Memory B cell (primary cell): ENCODE measurements at places on chromosomes 7 and 10.

GRCh38 chr10:44911081-44911540 lies at the start of gene TMEM72:
TMEM72 (plus strand) TSS chr10:44911337; CDS start chr10:44911513, 176 bp downstream.
- no peak within 1 kb of the TSS for H3K4me3 ChIP-seq
- no peak for DNase-seq
- H3K27me3 ChIP-seq, result peaks cover 11% of the 10 kb centered on the region
- no peak within 1 kb of the TSS for H3K27ac ChIP-seq
- peaks cover 7% of the 10 kb centered on the region for H3K4me1 ChIP-seq
- no peaks in the 10 kb centered on the region for H3K36me3 ChIP-seq

GRCh38 chr7:114021135-114021534 lies 102.3 kb upstream of the PPP1R3A start:
- H3K27ac ChIP-seq, result no peak overlapping the region
- DNase-seq, result no peak
- no peaks in the 10 kb centered on the region for H3K36me3 ChIP-seq
- H3K4me1 ChIP-seq, result no peaks in the 10 kb centered on the region
- no peak overlapping the region for H3K4me3 ChIP-seq

- no peak overlapping the region for H3K27ac ChIP-seq
- H3K4me3 ChIP-seq, result no peak overlapping the region
- H3K36me3 ChIP-seq, result peaks cover 2% of the 10 kb centered on the region
- peaks cover 7% of the 10 kb centered on the region for H3K4me1 ChIP-seq
Measured at GRCh38 chr7:116521046-116521664, 3.7 kb upstream of the CAV1 start.

DNA sequence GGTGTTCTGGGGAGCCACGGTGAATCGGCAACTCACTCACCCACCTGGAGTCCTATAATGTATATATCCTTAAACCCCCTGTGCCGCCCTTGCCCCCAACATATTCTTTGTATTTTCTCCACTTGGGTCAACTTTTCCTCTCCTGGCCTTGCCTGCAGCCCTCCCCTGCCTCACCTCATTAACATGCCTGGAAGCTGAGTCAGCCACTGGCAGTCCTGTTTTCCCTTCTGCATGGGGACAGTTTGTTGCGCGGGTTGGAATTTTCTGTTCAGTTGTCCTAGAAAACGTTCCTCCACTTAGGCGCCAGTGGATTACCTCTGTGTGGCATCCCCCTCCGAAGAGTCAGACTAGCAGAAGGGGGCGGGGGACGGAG lies 97.4 kb downstream of the C10orf105 start:
- no peaks in the 10 kb centered on the region for H3K36me3 ChIP-seq
- H3K4me3 ChIP-seq, result no peak overlapping the region
- peaks cover 7% of the 10 kb centered on the region for H3K4me1 ChIP-seq
- H3K27me3 ChIP-seq, result peaks cover 8% of the 10 kb centered on the region
- no peak overlapping the region for H3K27ac ChIP-seq
- no peak for DNase-seq

GRCh38 chr7:47039089-47039648 lies 542.7 kb downstream of the TNS3 start:
- peaks cover 6% of the 10 kb centered on the region for H3K27me3 ChIP-seq
- H3K36me3 ChIP-seq, result no peaks in the 10 kb centered on the region
- no peak overlapping the region for H3K4me3 ChIP-seq
- no peak overlapping the region for H3K27ac ChIP-seq
- DNase-seq, result no peak

GRCh38 chr10:127797339-127797738 lies 60.4 kb downstream of the FOXI2 start:
- H3K4me3 ChIP-seq, result no peak overlapping the region
- H3K27me3 ChIP-seq, result peaks cover 8% of the 10 kb centered on the region
- no peak for DNase-seq
- H3K36me3 ChIP-seq, result no peaks in the 10 kb centered on the region
- no peak overlapping the region for H3K27ac ChIP-seq

GRCh38 chr7:40923626-40924025 lies 779.3 kb downstream of the INHBA start:
- no peaks in the 10 kb centered on the region for H3K36me3 ChIP-seq
- no peak overlapping the region for H3K4me3 ChIP-seq
- no peaks in the 10 kb centered on the region for H3K4me1 ChIP-seq
- H3K27ac ChIP-seq, result no peak overlapping the region

DNA sequence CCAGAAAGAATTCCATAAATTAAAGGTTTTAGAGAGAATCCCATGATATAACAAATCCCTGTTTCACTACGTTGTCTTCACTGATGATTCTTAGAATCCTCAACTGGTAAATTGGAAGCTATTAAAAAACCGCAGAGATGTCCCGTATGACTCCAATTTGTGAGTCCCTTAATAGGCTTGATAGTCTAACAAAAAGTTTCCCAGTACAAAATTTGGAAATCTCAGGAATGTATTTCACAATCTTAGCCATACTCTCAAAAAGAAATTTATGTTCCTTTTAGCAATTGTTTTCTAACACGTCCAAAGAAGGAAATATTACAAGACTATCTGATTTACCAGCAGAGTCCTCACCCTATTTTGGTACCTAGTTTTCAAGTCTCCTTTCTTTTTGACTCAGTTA lies 2.5 kb downstream of the TES start:
- H3K4me3 ChIP-seq, result peak overlapping the region; percentile 95
- H3K36me3 ChIP-seq, result peaks cover 9% of the 10 kb centered on the region
- peak overlapping the region; percentile 92 for H3K27ac ChIP-seq
- no peak for DNase-seq
- peaks cover 28% of the 10 kb centered on the region for H3K4me1 ChIP-seq
- H3K27me3 ChIP-seq, result no peaks in the 10 kb centered on the region

DNA sequence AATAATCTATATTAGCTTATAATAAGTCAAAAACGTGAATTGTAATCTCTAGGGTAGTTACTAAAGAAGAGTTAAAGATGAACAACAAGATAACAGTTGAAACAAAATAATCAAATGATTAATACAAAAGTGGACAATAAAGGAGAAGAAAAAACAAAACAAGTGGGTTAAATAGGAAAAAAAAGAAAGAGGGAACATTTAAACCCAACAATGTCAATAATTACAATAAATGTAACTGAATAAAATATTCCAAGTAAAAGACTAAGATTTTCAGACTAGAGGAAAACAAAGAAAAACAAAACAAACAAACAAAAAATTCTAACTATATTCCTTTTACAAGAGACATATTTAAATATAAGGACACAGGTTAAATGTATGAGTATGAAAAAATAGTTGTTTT lies 38.0 kb upstream of the ZEB1 start:
- DNase-seq, result no peak
- no peak overlapping the region for H3K27ac ChIP-seq
- no peak overlapping the region for H3K4me3 ChIP-seq
- H3K36me3 ChIP-seq, result peaks cover 6% of the 10 kb centered on the region
- no peaks in the 10 kb centered on the region for H3K27me3 ChIP-seq

GRCh38 chr10:71726580-71727104 lies 7.1 kb upstream of the C10orf105 start:
- H3K27ac ChIP-seq, result peak overlapping the region; percentile 88
- H3K4me1 ChIP-seq, result peaks cover 45% of the 10 kb centered on the region
- DNase-seq, result no peak
- H3K27me3 ChIP-seq, result no peaks in the 10 kb centered on the region
- peak overlapping the region; percentile 72 for H3K4me3 ChIP-seq

DNA sequence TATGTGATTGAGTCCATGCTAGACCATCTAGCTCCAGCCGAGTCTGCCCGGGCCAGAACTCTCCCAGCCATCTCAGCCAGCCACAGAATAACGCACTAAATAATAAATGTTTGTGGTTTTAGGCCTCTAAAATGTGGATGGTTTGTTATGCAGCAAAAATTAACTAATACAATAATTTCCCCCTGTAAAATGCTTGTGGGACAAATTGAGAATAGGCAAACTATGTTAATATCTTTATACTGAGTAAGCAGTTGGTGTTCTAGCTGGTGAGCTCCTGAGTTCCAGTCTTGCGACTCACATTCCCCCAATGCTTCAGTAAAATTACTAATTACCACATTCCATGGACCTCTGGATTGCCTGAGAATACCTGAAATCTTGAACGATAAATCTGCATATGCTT lies 316.8 kb upstream of the NFE2L3 start:
- no peaks in the 10 kb centered on the region for H3K36me3 ChIP-seq
- H3K4me3 ChIP-seq, result no peak overlapping the region
- no peak for DNase-seq
- no peak overlapping the region for H3K27ac ChIP-seq
- peaks cover 5% of the 10 kb centered on the region for H3K27me3 ChIP-seq
- H3K4me1 ChIP-seq, result no peaks in the 10 kb centered on the region

DNA sequence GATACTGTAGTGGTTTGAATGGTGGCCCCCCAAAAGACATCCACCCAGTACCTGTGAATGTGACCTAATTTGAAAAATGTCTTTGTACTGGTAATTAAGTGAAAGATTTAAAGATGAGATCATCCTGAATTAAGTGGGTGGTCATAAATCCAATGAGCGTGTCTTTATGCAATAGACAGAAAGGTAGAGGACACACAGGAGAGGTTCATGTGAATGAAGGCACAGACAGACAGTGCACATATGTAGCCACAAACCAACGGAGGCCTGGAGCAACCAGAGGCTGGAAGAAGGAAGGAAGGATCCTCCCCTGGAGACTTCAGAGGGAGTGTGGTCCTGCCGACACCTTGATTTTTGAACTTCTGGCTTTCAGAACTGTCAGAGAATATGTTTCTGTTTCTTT lies 160.3 kb downstream of the CNTNAP2 start:
- no peak overlapping the region for H3K27ac ChIP-seq
- no peaks in the 10 kb centered on the region for H3K27me3 ChIP-seq
- no peaks in the 10 kb centered on the region for H3K36me3 ChIP-seq
- H3K4me3 ChIP-seq, result no peak overlapping the region

- H3K4me1 ChIP-seq, result no peaks in the 10 kb centered on the region
- no peaks in the 10 kb centered on the region for H3K36me3 ChIP-seq
- no peak overlapping the region for H3K4me3 ChIP-seq
- no peaks in the 10 kb centered on the region for H3K27me3 ChIP-seq
Measured at GRCh38 chr10:105148456-105148855, 507.4 kb downstream of the SORCS3 start.

DNA sequence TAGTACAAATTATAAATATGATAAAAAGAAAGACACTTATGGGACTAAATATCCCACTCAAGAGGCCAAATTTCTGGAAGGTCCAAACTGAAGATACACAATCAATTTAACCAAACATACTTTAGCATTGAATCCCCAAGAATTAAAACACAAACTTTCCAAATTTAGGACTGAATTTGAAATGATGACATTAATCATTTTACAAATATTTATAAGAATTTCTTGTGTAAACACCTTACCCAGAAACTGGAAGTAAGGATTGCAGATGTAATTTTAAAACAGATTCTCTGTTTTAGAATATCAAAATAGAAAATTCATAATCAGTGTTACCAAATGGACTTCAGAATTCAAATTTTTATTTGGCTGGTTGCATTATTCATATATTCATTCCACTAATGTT lies 588.2 kb upstream of the KCND2 start:
- H3K27me3 ChIP-seq, result no peaks in the 10 kb centered on the region
- no peaks in the 10 kb centered on the region for H3K4me1 ChIP-seq
- no peaks in the 10 kb centered on the region for H3K36me3 ChIP-seq
- H3K4me3 ChIP-seq, result no peak overlapping the region

DNA sequence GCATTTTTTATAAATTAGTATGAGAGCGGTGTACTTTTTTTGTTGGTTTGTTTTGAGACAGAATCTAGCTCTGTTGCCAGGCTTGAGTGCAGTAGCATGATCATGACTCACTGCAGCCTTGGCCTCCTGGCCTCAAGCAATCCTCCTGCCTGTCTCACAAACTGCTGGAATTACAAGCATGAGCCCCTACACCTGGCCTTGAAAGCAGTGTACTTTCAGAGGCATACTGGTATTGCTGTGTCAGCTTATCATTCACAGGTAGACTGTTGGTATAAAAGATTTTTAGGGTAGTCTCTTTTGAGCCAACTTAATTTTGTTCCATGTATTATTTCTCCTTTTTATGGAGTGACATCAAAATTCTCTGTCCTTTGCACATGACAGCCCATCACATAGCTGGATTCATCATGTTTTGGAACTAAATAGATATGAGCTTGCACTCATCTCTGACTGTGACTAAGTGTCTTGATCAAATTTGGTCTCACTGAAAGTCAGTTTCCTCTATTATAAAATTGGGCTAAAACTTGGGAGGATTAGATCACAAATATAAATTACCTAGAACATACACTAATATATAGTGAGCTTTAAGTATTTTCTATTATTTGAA lies 12.4 kb downstream of the GNAT3 start:
- H3K27me3 ChIP-seq, result no peaks in the 10 kb centered on the region
- no peak overlapping the region for H3K27ac ChIP-seq
- H3K4me1 ChIP-seq, result no peaks in the 10 kb centered on the region
- DNase-seq, result no peak

DNA sequence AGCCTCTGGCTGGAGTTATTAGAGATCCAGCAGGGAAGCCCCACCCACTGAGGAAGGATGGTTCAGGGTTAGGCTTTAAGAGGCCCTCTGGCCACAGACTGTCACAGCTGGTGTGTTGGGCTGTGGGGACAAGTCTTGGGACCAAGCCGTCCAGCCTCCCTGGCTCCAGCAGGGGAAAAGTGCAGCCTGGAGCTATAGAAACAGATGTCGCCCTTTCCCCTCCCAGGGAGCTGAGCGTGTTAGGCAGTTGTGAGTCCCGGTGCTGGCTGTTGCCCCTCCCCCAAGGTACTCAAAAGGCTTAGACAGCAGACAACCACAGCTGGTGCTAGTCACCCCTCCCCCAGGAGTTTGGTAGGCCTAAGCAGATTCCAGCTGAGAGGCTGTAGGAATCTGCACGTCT lies 143.4 kb downstream of the TMEM168 start:
- no peak for DNase-seq
- H3K27me3 ChIP-seq, result peaks cover 8% of the 10 kb centered on the region
- no peak overlapping the region for H3K27ac ChIP-seq

- peaks cover 6% of the 10 kb centered on the region for H3K27me3 ChIP-seq
- H3K36me3 ChIP-seq, result peaks cover 2% of the 10 kb centered on the region
- peak overlapping the region; percentile 45 for H3K4me3 ChIP-seq
- peaks cover 2% of the 10 kb centered on the region for H3K4me1 ChIP-seq
Measured at GRCh38 chr10:117442944-117443685, 67.9 kb upstream of the PDZD8 start.

DNA sequence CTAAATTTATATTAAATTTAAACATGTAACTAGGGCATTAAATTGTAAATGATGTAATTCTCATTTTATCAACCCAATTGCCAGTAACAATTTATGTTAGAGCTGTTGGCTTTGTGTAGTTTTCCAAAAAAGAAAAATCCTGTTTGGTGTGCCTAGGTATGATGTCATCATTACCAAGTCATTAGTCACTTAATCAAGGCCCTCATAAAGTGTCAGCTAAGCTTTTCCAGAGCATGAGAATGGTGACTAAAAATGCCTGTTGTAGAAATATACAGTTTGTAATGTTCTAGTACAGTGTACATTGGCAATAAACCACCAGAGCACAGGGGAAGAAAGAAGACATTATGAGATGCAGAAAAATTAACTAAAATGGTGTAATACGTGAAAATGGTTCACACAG lies 593.8 kb upstream of the ANKRD30A start:
- no peaks in the 10 kb centered on the region for H3K27me3 ChIP-seq
- H3K27ac ChIP-seq, result no peak overlapping the region
- H3K4me3 ChIP-seq, result no peak overlapping the region
- peaks cover 11% of the 10 kb centered on the region for H3K4me1 ChIP-seq
- no peak for DNase-seq

DNA sequence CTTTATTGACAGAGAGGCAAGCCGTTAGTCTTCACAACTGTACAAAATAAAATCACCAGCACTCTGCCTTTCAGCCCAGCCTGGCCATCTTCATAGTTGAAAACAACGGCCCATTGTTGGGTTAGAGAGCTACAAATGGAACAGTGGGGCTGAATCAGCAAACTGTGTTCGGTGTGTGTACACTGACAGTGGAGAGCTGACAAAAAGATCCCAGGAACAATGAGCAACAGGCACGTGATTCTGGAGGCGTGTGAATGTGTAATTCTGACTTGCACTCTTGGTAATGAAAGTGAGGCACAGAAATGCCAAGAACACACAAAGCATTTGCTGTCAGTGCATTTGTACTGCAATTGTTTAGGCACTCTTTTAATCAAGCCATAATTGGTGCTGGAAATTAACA lies 303.7 kb downstream of the WDR11 start:
- peaks cover 7% of the 10 kb centered on the region for H3K27me3 ChIP-seq
- no peak overlapping the region for H3K4me3 ChIP-seq
- H3K4me1 ChIP-seq, result no peaks in the 10 kb centered on the region
- no peak overlapping the region for H3K27ac ChIP-seq
